ENCODE measurements at places on chromosomes 3 and 15.

DNA sequence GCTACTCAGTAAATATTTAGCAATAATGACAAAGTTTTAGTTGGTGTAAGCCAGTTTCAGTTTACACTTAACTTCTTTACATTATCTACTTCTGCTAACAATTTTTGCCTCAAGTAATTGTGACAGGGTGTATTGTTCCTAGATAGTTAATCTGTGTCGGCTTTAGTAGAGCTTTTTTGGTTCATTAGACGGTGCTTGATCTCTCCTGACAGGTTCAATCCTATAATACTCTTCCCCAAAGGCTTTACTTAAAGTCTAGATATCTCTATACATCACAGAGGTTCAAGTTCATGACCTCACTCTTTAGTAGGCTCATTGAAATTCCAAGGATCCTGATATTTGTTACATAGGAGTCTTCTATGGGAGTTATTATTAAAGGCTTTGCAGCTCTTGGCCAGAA is 365.6 kb upstream of the DPPA4 start:
- DNase-seq, result no peak

GRCh38 chr3:105837143-105837740 is 31.6 kb downstream of the CBLB start:
- DNase-seq, result no peak

DNA sequence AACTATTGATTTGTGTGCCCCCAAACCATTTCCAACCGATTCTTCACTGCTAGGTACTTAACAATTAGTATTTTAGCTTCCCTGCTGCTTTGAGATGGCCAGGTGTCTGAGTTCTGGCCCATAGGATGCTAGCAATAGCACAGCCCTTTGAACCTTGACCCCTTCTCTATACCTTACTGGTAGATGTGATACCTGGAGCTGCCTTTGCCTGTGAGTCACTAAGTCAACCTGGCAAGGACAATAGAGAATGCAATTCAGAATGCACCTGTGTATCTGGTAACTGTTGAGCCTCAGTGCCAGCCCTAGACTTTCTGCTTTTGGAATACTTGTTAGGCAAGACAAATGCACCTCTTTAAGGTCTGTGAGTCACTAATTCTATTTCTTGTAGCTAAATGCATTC is 467.4 kb downstream of the GRM7 start:
- no peak for DNase-seq

DNA sequence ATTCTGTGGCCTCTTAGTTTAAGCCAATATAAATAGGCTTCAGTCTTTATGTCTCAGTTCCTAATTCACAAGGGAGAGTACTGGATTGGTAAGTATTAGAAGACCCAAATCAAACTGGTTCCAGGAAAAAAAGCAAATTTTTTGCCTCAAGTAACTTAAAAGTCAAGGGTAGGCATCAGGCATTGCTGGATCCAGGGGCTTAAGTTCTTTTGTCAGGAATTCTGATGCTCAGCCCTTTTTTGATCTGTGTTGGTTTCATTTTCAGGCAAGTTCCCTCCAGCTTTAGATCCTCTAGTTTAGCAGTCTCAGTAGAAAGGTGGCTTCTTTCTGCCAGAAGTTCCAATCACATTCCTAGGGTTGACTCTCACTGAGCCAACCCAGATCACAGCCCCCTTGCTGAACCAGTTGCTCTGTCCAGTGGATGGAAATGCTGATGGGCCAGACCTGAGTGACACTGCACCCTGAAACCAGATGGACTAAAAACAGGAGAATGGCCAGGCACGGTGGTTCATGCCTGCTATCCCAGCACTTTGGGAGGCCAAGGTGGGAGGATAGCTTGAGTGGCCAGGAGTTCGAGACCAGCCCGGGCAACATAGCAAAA is 253.5 kb downstream of the SHQ1 start:
- no peak for DNase-seq

DNA sequence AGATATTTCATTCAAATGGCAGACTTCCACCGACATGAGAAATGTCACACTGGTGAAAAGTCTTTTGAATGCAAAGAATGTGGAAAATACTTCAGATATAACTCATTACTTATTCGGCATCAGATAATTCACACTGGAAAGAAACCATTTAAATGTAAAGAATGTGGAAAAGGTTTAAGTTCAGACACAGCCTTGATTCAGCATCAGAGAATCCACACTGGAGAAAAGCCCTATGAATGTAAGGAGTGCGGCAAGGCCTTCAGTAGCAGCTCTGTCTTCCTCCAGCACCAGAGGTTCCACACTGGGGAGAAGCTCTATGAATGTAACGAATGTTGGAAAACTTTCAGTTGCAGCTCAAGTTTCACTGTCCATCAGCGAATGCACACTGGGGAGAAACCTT is 8.6 kb upstream of the ZNF621 start:
- no peak for DNase-seq

GRCh38 chr3:147705651-147706051 is 296.5 kb downstream of the ZIC1 start:
- DNase-seq, result no peak

GRCh38 chr15:50353251-50353974 is 1.6 kb downstream of the GABPB1 start:
- DNase-seq, result no peak

All from renal cortex interstitium (tissue), 15 donors.